ENCODE measurements at places on chromosomes 5 and 9. TPM values are rescaled to one million over a fixed set of nuclear protein-coding genes. Genes with fewer than 3 reads are reported as not detected.
A peak's percentile ranks its signal among the peaks of the same experiment; 100 is the strongest.

LCN10 gene
- 0.15 TPM for total RNA-seq

DNA sequence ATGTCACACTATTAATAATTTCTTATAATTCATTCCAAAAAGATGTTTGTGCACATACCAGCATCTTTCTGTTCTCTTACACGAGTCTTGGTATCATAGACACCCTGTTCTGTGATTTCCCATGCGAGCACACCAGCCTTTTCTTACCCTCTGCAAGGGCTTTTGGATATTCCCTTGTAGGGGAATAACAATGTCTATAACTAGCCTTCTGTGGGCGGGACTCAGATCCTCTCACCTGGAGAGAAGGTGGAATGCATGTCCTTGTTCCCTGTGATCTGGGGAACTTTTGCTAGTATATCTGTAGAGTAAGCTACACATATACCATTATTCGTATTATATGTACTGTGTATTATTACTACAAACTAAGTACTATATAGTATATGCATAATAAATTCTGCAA is 44.8 kb downstream of the EHMT1 start:
- DNase-seq: no peak

GRCh38 chr5:136190091-136190720 is 2.8 kb downstream of the SMIM32 start:
- DNase-seq: no peak

DNA sequence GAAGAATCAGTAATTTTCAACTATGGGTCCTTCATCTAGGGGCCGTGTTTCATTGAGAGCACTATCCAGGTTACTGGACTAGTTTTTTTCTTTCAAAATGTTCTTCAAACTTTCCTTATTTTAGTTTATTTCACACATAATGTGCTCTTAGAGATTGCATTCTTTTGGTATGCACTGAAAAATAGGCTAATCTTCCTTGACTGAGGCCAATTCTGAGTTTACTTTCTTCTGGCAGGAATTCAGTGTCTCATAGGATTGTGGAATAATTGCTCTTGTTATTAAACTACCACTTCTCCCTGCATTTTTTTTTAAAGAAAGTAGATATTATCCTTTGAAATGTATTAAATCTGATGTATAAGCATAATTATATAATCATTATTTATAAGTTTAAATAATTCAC is 624.5 kb downstream of the RAB3C start:
- DNase-seq: no peak

- DNase-seq: no peak
Observed at GRCh38 chr5:133203317-133204305, 151.8 kb downstream of the HSPA4 start.

- no peak for DNase-seq
Observed at GRCh38 chr5:149036168-149036567, 26.7 kb downstream of the SH3TC2 start.

PCDHGA4 gene
- 0.53 TPM for total RNA-seq

GRCh38 chr5:27727254-27727653 is 688.9 kb upstream of the CDH9 start:
- no peak for DNase-seq

DNA sequence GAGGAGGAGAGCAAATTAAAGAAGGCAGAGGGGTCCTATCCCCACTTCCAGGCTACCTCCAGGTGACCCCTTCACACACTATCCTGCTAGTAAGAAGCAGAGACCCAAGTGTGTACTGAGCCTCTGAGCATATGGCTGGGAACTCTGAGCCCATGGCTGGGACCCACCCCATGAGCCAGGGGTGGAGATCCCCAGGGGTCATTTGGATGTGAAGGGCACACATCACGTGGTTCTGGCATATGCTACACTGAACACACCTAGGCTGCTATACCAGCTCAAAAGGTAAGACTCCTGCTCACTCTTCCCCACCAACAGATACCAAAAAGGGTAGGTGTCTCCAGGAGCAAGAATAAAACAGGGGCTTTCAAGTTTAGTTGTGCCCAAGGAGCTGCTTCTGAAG is 149.9 kb downstream of the FRMD3 start:
- DNase-seq: no peak

PCDHB3 gene
- 0.15 TPM for total RNA-seq

DNA sequence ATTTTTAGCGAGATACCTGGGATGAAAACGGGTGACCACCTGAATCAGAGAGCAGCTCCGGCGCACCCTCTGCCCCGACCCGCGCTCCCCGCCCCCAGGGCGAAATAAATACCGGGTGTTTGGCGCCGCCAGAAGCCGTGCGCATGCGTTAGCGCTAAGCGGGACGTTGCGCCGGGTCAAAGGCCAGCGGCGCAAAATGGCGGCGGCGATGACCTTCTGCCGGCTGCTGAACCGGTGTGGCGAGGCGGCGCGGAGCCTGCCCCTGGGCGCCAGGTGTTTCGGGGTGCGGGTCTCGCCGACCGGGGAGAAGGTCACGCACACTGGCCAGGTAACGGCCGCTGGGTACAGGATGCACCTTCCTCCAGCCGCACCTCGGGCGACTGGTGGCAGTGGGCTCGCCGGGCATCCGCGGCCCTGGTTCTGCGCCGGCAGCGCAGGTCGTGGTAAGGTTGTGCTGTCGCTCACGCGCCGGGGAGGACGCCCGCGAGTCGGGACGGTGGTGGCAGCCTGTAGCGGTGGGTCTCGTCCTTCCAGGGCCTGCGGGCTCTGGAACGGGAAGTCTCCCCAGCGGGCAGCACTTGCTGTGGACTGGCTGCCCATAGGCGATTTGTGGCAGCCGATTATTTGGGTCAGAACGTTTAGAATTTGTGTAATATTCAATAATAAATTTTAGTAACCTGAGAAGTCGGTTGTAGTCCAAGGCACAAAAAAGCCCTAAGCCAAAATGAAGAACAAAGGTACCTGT is at the start of gene NDUFS6:
NDUFS6 (plus strand) TSS at position 186 of the 745 bp plus-strand sequence; CDS start at position 197, 11 bp downstream.
- peak; percentile 89 for DNase-seq

ACOT12 gene
- total RNA-seq: 51.6 TPM

DNA sequence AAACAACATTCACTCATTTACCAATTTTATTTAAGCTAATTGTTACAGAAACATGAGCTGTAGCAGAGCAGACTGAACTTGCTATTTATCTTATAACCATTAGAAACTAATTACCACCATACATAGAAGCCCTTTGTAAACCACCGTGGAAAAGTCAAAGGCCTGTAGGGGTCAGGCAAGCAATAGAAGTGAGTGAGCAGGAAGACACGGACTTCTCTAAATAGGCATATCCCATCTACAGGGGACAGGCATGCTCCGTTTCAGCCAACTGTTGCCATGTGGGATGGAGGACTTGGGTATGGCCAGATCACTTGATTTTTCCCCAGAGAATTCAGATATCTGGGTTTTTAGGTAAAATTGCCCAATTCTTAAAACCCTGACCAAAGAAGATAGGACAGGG is 44.8 kb downstream of the PRRC1 start:
- DNase-seq: no peak

DNA sequence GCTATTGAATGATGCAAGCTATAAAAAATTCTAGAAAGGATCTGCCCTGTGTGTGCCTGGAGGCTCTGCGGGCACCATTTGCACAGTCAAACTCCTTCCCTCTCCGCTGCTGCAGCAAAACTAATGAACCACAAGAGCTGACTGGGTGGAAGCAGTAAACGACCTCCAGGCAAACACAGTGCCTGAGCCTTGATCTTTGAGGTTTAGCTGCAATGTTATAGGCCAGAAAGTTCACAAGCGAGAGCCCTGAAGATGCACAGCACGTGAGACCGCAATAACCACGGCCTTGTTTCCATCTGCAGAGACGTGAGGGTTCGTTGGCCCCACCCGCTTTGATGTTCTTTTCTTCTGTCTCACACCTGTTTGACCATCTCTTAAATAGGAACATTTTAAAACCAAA is 69.2 kb upstream of the S1PR3 start:
- DNase-seq: no peak

GRCh38 chr5:77643654-77644370 is 5.3 kb upstream of the OTP start:
- no peak for DNase-seq

DNA sequence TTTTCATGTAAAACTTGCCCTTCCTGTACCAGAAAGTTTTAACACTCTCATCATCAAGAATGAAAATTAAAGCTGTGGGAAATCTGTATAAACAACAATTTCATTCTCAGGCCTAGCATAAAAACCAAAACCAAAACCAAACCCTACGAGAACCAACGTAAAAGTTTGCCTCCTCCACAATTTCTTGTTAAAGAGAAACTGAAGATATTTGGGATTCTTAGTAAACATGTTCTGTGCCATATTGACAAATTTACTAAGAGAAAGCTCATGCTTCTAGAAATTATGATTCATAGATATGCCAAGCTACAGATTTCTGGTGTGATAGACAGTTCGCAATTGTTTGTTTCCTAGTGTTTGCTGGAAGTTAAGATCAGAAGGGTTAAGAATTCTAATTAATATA is 801.0 kb upstream of the NUDT12 start:
- no peak for DNase-seq

All from left lobe of liver (tissue), 2 donors.